ENCODE measurements at places on chromosomes 4 and X.

GRCh38 chr4:7783541-7783940 lies 156.1 kb downstream of the AFAP1 start:
- no peak for DNase-seq

DNA sequence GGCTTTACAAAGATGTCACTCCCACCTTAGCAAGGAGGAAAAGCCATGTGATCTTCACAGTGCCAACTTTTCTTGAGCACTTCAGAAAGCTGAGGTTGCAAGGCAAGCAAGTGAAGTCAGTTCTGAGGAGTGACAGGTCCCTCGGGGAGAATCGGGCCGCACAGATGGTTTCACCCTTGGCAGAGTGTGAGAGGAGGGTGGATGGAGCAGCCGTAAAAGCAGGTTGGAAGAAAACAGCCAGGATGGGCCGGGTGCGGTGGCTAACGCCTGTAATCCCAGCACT lies 43.6 kb upstream of the TLR3 start:
- DNase-seq, result no peak

GRCh38 chr4:12118651-12119213 lies 690.0 kb upstream of the HS3ST1 start:
- no peak for DNase-seq

- no peak for DNase-seq
Observed at GRCh38 chr4:123168812-123169211, 227.8 kb upstream of the SPRY1 start.

- DNase-seq, result no peak
Observed at GRCh38 chr4:74529284-74530041, 84.5 kb downstream of the AREG start.

DNA sequence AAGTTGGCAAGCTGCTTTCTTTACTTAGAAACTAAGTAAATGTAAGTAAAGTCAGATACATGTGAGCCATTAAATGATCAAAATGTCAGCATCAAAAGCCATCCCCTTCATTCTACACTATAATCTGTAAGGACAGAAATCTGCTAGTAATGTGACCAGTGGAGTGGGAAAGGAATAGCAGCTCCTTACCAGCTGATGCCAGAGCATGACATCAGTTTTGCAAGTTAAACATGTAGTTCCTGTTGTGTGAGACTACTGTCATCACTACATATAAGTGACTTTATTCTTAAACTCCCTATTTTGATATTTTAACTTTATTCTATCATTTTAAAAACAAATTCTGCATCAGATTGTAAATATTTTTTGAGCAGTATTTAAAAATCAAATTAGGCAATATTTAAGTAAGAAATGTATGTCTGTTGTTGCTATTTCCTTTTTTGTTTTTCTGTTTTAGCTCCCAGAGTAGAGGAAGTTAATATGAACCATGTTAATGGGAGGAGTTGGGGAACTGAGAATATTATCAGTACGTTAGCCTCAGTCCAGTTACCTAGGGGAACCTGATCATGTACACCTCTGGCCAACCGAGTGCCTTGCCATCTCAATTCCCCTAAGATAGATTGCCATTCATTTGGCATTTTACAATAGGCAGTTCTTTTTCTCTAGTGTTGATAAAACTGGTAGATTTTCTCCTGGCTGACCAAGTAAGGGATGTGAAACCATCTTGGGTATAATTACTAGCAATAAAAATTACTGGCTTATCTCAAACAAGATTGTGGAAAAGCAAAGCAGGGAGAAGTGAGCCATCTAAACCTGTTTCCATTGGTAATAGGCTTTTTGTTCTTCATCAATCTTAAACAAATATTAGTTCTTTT lies 34.7 kb downstream of the CCNI start:
- DNase-seq, result no peak

- DNase-seq, result no peak
Observed at GRCh38 chr4:176708771-176709311, 83.9 kb downstream of the VEGFC start.

DNA sequence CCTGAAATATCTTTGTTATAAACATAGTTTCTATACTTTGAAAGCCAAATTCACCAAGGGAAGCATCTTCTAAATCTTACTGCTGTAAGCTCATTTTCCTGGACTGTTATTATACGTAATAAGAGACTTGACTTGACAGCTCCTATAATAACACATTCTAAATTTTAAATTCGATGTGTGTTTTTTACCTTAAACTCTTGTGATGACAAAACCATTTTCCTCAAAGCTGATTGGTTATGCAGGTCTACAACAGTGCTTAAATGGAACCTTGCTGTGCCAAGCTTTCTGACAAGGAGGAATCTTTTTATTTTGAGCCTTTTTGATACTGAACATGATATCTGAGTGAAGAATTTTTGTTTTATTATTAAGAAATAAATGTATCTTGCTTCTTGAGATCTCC lies at the start of gene ENAM:
Gene ENAM (plus strand): TSS at position 301 of the 400 bp plus-strand sequence. CDS start 757 bp downstream, outside the sequence.
- no peak for DNase-seq

DNA sequence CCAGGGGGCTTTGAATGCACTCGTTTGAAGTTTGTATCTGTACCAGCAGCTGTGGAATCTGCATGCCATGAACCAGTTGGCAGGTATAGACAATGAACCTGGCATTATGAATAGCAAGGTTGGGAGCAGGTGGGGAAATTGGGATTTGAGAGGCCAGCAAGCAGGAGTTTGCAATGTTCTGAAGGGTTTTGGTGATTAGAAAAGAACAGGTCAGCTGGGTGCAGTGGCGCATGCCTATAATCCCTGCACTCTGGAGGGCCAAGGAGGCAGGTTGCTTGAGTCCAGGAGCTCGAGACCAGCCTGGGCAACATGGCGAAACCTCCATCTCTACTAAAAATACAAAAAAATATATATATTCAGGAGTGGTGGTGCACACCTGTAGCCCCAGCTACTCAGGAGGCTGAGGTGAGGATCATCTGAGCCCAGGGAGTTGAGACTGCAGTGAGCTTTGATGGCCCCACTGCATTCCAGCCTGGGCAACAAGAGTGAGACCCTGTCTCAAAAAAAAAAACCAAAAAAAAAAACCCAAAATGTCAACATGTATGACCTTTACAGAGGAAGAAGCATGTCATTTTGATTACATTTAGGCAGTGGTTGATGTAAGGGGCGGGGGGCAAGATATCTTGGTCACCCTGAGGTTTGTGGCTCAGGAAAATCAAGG lies 63.9 kb downstream of the TSC22D3 start:
- DNase-seq, result no peak

DNA sequence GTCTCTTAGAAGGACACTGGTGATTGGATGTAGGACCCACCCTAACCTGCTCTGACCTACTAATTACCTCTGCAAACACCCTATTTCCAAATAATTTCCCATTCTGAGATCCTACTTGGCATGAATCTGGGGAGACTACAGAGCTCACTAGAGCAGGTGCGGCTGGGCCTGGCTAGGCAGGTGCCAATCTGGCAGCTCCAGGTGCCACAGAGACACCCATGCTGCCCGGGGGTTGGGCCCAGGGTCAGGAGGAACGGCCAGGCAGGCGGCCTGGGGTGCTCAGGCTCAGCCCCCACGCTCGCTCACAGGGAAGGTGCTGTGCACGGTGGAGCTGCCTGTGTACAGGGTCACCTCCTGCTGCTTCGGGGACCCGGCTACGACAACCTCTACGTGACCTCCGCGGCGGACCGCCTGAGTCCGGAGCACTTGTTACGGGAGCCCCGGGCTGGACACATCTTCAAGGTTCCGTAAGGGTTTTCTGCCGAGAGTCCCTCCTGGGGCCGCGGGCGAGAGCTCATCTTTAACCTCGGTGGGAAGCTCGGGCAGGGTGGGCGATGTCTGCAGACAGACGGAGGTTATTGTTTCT lies 26.5 kb upstream of the PLCXD1 start:
- no peak for DNase-seq

- DNase-seq, result no peak
Observed at GRCh38 chr4:170697045-170697444, 607.3 kb upstream of the AADAT start.

DNA sequence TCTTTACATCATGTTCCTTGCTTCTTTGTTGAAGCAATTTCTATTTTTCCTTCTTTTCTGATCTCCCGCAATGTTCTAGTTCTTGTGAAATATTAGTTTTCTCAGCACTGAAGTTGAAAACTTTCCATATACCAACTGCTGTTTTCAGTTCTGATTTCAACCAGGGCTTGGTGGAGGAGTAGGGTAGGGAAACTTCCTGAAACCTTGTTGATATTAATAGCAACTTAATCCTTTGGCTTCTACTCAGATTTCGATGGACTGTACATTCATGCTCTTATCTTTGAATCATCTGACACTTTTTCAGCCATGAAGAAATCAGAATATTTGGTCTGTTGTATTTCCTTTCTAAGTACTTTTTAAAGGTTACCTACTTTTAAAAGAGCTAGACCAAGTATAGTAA lies 315.8 kb downstream of the RPA4 start:
- DNase-seq, result no peak

DNA sequence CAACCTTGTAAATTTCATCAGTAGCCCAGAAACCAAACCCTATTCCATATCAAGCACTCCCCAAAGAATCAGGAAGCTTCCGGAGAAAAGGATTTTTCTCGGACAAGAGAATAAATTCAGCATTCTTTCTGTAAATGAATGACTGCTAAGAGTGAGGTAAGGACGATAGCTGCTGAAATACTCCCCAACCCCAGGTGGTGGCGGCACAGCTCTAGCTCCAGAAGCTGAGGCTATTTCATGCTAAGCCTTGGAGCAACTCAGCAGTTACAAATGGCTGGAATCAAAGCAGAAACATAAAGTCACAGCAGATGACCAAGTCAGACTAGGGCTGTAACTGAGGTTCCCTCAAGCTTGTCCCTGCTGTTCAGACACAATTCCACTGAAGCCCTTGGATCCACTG lies 13.9 kb upstream of the PCDH19 start:
- DNase-seq, result no peak

- DNase-seq, result no peak
Observed at GRCh38 chr4:835148-836002, 9.4 kb upstream of the CPLX1 start.

- DNase-seq, result no peak
Observed at GRCh38 chr4:172892300-172892699, 276.3 kb upstream of the GALNT7 start.

DNA sequence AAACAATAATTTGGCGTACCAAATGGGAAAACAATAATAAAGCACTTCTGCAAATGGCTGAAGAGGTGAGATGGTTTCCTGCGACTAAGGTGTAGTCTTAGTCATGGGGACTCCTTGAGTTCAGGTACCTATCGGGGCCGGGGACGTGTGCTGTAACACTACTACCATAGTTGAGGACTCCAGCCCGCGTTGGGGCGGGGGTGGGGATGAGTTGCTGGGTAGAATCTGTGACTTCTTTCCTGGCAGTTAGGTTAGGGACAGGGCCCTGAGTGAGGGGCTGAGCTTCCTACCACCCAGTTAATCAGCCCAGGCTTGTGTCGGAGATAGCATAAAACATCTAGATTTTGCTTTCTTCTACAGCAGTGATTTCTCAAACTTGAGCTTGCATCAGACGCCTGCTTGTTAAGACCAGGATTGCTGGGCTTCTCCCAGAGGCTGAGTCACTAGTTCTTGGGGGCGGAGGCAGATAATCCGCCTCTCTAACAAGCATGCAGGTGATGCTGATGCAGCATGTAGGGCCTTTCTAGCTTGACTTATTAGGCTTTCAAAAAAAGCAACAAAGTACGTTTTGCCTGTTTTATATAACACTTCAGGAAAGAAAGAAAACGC lies 30.2 kb downstream of the RBBP7 start:
- no peak for DNase-seq

- DNase-seq, result no peak
Observed at GRCh38 chr4:110641218-110641617, 18.3 kb upstream of the PITX2 start.

GRCh38 chr4:36244257-36245082 lies at the start of gene ARAP2:
ARAP2 (minus strand) TSS chr4:36244514; CDS start chr4:36229486, 15,028 bp downstream.
- DNase-seq, result peak; percentile 39

DNA sequence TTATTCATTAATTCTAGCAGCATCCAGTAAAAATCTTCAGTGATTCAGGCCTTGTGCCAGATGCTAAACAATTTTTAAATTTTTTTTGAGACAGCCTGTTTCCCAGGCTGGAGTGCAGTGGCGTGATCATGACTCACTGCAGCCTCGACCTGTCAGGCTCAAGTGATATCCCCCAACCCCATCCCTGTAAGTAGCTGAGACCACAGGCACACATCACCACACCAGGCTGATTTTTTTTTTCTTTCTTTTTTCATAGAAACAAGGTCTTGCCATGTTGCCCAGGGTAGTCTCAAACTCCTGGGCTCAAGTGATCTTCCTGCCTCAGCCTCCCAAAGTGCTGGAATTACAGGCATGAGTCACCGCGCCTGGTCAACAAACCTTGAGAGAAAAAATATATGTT lies 705.5 kb downstream of the ARAP2 start:
- DNase-seq, result no peak

DNA sequence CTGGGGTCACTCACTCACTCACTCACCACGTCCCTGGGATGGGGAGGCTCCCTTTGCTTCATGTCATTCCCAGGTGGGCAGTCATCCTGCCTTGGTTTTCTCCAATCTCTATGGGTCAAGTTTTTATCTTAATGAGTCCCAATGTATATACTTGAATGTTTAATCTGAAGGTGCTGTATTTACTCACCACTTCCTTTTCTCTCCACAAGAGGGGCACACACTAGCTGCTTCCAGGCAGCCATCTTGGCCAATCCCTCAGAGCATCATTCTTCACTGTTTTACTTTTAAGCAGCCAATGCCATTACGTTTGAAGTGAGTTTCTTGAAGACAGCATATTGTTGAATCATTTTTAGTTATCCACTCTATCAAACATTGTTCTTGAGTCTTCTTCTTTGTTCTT lies 153.4 kb upstream of the ARSJ start:
- DNase-seq, result no peak

DNA sequence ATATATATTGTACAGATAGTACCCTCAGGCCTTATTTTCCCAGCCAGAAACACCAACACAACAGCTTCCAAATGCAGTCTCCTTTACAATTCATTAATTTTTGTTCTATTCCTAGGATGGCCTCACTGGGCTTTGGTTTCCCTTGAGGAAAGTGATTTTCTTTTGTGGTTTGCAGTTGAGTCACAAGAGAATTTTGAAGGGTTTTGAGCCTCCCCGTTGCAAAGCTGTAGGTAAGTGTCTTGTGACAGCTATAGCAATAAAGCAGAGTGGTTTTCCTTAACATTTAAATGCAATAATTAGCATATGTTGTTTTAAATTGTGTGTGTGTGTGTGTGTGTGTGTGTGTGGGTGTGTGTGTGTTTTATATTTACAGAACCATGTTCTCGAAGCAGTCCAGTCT lies 54.1 kb upstream of the WDR17 start:
- no peak for DNase-seq

DNA sequence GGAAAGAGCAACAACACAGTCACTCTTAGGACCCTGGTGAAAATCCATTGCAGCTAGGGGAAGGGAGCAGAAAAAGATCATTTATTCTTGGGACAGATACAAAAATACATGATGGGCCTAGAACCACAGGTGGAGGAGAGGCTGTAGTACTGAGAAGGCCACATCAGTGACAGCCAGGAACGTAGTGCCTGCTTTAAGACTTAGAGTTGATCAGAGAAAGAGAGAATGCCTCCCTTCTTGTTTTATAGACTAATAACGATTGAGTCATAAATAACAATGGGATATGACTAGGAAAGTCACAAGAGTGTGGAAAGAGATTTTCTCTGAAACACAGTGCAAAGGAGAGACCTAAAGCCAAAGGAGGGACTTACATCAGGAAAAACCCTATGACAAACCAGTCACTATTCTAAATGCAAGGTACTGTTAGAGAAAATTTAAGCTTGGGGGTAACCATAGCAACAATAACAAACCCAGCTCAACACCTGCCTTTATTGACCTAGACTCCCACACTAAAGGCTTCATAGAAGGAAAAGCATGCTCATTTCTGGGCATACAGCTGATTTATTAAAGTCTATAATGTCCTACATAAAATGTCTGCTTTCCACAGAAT lies 1015.0 kb upstream of the GRID2 start:
- DNase-seq, result peak; percentile 62

GRCh38 chr4:108118505-108118904 lies 50.2 kb downstream of the LEF1 start:
- peak; percentile 90 for DNase-seq
